Renal cortex interstitium (tissue), 15 donors: ENCODE measurements at places on chromosomes 4 and X. TPM values are rescaled to one million over a fixed set of nuclear protein-coding genes. Genes with fewer than 3 reads are reported as not detected.
A peak's percentile ranks its signal among the peaks of the same experiment; 100 is the strongest.

- no peak for DNase-seq
Measured at GRCh38 chr4:186554914-186555827, at the start of gene MTNR1A. MTNR1A (minus strand) TSS chr4:186555567; CDS start chr4:186555365, 202 bp downstream.

DNA sequence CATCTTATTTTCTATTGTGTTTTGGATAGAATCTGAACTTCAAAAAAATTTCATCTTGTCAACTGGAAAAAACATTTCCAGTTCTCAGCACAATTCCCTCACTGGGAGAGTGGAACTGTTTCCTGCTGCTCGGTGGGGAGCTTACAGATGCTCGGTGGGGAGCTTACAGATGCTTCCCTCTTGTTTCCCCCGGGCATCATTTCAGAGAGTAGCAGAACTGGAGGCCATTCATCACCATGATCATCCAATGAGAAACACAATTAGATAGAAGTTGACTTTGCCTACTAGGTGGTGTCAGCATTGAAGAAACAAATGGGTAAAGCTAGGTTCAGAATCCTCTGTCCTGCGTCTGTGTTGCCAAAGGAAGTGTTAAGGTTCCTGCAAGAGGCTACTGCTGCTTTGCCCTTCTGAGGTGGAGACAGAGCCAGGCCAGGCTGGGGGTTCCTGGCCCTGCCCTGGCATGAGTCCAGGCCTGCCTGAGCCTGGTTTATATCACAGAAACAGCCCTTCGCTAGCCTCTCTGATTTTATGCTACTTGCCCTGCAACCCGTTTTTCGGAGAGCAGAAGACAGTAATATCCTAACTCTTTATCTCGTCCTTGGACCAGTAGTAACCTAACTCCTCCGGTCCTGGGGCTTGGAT, 70.6 kb downstream of the TAPT1 start:
- DNase-seq = no peak

The AMBN gene
- polyA plus RNA-seq = 1.4 TPM

DNA sequence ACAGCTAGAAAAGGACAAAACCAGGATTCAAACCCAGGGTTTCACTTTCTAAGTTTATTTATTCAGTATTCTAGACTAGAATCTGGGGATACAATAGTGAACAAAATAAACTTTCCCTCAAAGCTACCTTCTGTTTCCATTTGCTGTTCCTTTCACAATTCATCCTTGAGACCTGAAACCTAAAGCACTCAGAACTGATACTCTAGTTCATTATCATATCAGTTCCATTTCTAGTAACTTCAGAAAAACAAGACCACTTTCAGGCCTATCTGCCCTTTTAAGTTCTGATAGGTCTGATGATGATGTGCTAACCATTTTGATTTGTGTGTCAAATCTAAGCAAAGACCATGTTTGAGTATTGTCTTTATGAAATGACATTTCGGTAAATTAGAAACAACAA, 7.8 kb upstream of the XK start:
- no peak for DNase-seq

DNA sequence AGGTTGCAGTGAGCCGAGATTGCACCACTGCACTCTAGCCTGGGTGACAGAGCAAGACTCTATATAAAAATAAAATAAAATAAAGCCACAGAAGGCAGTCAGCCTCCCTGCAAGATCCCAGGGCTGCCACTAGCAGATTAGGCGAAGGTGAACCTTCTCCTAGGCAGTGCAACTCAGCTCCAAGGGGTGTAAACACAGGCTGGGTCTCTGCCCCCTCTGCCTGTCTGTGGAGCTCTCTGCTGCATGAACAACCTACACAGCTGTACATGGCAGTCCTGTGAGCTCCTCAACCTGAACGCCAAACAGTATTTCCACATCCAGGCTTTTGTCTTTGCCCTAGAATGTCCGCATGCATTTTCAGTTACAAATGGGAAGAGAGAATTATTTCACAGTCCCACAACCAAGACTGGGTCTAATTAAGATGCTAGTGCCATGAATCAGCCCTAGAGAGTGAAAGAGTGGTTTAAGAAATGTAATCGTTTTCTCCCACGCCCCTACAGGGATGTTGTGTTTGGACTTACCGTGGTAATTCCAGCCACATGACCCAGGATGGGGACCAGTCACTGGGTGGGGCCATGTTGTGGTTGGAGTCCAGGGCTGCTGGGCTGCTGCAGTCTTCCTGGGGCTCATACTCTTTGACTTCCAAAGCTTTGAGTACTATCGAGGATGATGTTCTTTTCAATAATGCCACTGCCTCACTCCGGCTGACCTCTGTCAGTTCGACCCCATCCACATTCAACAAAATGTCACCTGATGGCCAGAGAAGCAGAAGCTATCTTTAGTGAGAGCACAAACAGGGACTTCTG, 99.0 kb downstream of the FIP1L1 start:
- no peak for DNase-seq

The FANCB gene
- polyA plus RNA-seq = 4.1 TPM

GRCh38 chr4:20623939-20624338, 76.3 kb upstream of the PACRGL start:
- DNase-seq = no peak

The RTL5 gene
- polyA plus RNA-seq = 21.4 TPM

- DNase-seq = no peak
Measured at GRCh38 chrX:11499076-11500044, 166.4 kb downstream of the ARHGAP6 start.

The CXorf51B gene
- polyA plus RNA-seq = not detected

DNA sequence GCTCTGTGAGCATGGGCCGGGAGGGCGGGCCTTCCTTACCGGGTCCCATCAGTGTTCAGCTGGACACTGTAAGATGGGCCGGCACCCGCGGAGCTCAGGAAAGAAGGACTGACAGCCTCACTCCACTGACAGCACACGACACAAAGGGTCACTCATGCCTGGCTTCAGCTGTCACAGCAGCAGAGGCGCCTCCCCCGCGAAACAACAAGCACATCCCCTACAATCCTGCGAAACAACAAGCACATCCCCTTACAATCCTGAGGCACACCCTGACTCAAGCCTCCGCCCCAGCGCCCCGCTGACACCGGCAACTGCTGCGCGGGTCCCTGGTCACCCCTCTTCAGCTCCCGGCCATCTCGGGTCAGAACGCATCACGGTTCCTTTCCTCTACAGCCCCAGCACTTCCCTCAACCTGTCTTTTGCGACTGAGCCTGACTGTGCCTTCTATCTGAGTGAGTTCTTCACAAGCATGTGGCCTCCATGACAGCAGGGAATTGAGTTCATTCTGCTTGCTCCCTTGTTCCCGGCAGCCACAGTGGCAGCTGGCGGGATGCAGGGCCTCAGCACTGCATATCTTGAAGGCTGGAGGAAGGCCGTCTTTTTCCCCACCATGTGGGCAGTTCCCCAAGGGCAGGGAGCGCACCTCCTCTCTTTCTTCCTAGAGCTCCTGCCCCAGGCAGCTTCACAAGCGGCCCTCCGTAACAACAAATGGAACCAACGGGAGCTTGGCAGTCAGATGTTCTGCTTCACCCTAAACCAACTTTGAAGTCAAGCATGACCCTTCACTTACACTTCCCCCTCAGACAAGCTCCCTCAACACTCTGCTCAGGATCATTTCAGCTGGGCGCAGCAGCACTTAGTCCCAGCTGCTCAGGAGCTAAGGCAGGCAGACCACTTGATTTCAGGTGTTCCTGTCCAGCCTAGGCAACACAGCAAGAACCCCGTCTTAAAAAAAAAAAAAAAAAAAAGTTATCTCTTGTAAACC, 39.6 kb downstream of the SCD5 start:
- no peak for DNase-seq

The SERPINA7 gene
- polyA plus RNA-seq = 0.28 TPM

DNA sequence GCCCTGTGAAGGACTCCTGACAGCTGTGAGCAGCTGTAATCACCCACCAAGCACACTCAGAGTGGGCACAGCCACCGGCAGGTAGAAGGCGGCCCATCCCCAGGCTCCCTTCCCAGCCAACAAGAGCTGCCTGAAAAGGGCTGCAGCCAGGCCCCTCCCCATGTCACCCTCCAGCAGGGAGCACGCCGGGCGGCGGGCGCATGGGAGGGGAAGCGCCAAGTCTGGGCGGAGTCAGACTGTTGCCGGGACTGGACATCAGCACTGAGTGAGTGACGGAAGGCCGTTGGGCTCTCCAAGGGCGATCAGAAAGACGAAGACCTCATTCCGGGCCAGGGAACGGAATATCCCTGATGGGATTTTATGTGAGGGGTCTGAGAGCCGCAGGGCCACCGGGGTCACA, 82.1 kb downstream of the PPP2R2C start:
- peak; percentile 36 for DNase-seq

DNA sequence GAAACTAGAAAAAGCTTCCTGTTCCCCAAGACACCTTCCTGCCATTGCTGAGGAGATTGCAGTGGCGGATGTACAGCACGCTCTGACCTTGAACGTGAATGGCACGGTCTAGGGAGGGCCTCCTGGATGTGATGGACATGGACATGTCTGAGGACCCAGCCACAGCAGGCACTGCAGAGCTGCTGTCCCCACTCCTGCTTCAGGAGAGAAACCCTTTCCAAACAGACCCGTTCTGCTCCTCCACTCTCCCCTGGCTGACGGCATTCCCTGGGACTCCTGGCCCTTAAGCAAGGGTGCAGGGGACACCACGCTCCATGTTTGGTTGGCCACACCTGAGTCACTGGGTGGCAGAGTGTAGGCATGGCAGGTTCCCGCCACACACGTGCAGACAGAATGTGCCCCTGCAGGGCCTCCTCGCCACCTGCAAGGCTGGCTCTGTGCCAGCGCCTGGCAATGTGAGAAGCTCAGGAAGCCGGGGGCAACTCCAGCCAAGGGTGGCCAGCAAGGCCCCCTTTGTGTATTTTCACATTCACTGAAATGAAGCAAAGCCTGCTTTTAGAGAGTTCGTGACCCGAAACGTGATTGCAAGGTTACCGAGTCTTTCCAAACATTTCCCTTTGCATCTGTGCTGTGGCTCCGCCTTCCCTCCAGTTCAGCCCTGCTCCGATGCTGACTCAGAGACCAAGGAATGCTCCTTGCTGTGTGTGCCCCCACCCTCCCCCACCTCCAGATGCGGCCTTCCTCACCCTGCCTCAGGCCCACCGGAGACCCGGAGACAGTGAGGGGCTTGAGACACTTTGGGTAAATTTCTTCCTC, 46.1 kb downstream of the HTRA3 start:
- peak; percentile 91 for DNase-seq

DNA sequence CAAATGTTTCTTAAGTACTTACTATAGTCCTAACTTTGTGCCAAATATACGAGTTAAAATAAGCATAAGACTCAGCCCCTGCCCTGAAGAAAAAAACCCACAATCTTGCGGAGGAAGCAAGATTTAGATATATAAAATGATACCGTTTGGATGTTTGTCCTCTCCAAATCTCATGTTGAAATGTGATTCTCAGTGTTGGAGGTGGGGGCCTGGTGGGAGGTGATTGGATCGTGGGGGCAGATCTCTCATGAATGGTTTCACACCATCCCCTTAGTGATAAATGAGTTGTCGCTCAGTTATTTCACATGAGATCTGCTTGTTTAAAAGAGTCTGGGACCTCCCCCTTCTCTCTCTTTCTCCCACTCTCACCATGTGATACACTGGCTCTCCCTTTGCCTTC, 28.7 kb downstream of the EFHC2 start:
- no peak for DNase-seq

GRCh38 chr4:183968931-183969330, 63.8 kb downstream of the STOX2 start:
- DNase-seq = no peak

The CABS1 gene
- 0.11 TPM for polyA plus RNA-seq

The LARP1B gene
- polyA plus RNA-seq = 25.4 TPM

The ABLIM2 gene
- polyA plus RNA-seq = 8.1 TPM

The SPP1 gene
- 158 TPM for polyA plus RNA-seq

The KIAA1210 gene
- 1.7 TPM for polyA plus RNA-seq

The SHOX gene
- 0.13 TPM for polyA plus RNA-seq

The MTM1 gene
- polyA plus RNA-seq = 11.4 TPM

The HTR2C gene
- polyA plus RNA-seq = 0.51 TPM

DNA sequence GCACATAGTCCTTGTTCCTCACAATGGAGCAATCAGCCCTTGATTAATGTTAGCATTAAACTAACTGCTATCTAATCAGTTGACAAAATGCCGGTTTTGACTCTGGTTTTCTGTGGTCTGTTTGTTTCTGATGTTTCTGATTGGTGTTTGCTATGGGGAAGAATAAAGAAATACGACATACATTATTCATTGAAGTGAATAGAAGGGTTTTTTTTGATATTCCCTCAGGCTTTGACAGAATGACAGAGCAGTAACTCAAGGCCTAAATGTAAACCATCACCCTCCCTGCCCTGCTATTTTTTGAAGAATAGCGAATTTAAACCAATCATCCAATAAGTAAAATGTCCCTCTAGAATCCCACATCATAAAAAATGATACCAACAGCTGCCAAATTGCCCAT, 65.5 kb upstream of the HS3ST1 start:
- no peak for DNase-seq

- DNase-seq = no peak
Measured at GRCh38 chr4:25937801-25938200, 23.8 kb downstream of the SMIM20 start.

GRCh38 chr4:46979283-46979682, 14.1 kb downstream of the GABRA4 start:
- DNase-seq = no peak
